ENCODE measurements at places on chromosomes 5 and 9.

GRCh38 chr5:39980056-39980455 is 555.3 kb upstream of the DAB2 start:
- DNase-seq = no peak

- no peak for DNase-seq
Measured at GRCh38 chr5:58407042-58407719, 52.7 kb downstream of the PLK2 start.

DNA sequence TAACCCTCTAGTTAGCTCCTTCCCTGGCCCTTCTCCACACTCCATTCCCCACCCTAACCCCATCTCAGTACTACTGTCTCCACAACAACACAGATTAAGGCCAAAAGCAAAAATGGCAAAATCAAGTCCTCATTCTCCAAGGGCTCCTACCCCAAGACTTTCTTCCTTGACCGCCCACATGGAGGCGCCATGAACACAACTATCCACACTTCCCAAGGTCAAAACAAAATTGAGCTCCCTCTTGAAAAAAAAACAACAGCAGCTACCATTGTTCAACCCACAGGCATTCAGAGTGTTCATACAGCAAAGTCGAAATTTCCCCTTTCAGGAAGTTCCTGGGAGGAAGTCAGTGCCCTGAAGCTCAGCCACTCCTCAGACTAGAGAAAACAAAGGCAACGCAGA is 54.4 kb downstream of the GNAQ start:
- DNase-seq = no peak

DNA sequence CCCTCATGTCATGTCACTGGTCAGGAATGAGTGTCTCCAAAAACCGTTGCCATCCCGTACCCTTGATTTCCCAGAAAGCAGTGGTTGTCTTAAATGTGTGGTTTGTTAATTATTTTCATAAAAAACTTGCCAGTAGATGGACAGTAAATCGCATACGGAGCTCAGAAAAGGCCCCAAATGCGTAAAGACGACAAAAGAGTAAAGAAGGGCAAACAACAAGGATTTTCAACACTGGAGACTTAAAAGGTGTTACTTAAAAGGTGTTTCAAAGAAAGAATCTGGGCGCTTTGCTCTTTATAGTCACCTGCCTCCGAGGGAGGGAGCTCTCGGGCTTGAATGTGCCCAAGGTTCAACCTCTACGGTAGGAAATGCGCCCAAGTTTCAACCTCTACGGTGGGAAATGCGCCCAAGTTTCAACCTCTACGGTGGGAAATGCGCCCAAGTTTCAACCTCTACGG is 734 bp downstream of the KIF27 start:
- peak; percentile 48 for DNase-seq

DNA sequence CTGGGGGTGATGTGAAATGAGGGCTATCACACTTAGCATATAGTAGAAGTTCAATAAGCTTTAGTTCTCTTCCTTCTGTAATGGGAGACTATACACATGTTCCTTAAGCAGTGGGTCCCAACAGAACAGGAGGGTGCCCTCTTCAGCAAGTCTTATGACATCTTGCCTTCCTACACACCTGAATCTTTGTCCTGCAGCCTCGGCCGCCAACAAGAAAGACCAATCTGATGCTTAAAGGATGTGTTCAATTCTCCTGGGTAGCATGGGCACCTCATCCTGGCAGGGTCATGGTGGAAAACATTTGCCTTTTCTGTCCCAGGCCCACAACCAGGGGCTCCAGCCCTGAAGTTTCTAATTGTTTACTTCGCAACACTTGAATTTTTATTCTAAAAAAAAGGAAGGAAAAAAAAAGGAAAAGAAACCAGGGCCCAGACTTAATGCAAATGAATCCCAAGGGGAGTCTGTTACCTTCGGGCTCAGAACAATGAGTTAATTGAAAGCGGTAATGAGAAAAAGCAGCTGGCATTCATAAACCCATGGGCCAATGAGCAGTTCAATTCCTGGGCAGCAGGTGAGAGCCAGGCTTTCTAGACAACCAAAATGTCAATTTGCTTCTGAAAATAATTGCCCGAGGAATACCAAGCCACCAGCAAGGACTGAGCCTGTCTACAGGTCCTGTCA is 26.2 kb upstream of the SMAD5 start:
- DNase-seq = no peak

DNA sequence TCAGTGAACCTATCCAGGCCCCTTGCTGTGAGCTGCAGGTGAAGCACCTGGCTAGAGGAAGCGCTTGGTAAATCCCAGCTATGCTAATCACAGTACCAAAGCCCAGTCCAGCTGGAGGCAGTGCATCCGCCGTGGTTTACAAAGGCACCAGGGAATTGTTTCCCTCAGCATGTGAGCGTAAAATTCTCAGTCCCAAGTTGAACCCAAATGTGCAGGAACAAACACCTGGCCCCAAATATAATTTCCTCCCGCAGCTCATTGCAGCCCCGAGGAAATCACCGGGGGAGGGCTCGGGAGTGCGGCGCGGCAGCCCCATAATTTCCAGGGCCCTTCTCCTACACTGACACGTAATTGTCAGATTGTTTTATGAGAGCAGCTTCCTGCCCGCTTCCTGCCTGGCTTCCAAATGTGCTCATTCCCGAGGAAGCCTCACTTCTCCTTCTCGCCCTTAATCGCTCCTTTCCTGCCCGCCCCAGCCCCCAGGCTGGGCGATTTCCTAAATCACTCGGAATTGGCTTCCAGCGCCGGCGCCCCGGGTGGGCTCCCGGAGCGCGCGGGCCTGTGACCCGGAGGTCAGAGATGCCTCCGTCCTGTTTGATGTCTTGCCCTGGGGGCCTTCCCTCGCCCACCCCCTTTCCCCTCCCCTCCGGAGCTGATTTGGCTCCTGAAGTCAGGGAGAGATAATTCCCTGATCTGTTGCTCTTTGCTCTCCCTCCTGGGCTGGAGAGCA is 134.4 kb downstream of the FGF1 start:
- no peak for DNase-seq

- peak; percentile 22 for DNase-seq
Measured at GRCh38 chr9:98790842-98791607, 5.3 kb downstream of the ANKS6 start.

DNA sequence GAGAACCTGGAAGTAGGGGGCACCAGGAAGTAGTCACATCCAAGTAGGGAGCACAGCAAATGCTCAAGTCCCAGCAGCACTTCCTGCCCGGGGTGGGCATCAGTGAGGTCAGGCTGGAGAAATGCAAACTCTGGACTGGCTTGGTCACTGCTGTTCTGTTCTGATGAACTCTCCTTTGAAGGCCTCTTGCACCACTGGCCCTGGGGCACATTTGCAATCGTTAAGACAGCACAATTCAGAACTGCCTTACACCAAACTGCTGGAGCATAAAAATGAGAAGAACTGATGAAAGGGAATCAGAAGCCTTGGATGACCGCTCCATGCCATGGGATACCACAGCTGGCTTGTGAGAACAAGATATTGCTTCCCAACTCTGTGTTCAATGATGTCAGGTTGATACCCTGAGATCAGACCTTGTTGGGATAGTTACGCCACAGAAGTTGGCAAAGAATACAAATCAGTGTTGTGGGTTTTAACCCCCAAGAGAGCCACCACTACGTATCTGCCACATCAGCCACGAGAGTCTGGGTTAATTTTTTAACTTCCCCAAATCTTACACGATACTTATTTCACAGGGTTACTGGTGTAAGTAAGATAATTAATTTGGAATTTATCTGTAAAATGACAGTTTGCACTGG is 42.3 kb upstream of the ZSWIM6 start:
- DNase-seq = no peak

DNA sequence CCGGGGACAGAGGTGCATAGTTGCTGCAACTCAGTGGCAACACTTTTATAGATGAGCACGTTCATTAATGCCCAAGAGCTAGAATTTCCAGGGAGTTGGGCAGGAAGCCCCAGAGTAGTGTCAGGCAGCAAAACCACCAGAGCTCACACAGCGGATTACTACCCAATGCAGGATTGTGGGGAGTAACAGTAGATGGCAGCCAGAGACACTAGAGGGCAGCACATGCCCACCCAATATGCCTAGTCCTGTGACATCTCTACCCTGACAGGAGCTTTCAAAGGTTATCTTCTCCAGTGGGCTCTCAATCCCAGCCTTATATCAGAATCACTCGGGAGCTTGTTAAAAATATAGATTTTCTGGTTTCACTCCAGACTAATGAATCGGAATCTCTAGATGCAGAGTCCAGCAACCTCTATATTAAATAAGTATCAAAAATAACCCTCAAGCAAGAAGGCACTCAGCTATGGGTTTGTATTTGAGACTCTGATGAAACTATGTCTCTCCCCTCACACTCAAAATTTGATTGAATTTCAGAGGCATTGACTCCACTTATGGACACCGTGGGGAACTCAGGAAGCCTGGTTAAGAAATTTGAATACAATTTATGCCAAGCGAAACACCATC is 58.4 kb upstream of the PHF24 start:
- peak; percentile 75 for DNase-seq

DNA sequence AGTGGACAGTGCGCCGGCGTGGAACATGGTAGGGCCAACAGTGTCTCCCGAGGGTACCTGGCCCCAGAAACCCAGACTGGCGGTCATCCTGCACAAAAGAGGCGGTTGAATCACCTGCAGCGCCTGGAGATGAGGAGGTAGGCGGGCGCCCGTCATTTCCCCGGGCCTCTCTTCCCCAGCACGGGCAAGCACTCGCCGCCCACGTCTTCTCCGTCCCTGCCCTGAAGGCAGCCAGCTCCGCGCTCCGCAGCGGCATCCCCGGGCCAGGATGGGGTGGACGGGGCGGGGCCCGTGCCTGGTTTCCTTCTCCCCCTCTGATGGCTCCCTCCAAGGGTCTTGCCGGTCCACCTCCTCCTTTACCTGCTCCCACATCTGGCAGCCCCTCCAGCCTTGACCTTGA is 27.1 kb upstream of the N4BP3 start:
- no peak for DNase-seq

DNA sequence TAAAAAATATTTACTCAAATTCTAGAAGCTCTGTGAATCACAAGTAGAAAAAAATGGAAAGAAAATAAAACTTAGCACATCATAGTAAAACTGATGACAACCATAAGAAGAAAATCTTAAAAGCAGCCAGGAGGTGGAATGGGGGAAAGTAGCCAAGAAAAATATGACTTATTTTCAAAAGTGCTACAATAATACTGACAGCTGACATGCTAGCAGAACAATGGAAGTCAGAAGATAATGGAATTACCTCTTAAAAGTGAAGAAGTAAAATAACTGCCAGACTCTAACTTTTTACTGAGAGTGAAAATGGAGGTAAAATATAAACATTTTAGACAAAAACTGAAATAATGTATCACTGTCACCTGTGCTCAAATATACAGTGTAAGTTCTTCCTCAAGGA is 532.2 kb upstream of the SGCD start:
- no peak for DNase-seq

GRCh38 chr9:134617246-134617645 is 24.4 kb upstream of the COL5A1 start:
- no peak for DNase-seq
